Fibroblast of pulmonary artery (primary cell): ENCODE measurements at places on chromosomes 12 and 14.

DNA sequence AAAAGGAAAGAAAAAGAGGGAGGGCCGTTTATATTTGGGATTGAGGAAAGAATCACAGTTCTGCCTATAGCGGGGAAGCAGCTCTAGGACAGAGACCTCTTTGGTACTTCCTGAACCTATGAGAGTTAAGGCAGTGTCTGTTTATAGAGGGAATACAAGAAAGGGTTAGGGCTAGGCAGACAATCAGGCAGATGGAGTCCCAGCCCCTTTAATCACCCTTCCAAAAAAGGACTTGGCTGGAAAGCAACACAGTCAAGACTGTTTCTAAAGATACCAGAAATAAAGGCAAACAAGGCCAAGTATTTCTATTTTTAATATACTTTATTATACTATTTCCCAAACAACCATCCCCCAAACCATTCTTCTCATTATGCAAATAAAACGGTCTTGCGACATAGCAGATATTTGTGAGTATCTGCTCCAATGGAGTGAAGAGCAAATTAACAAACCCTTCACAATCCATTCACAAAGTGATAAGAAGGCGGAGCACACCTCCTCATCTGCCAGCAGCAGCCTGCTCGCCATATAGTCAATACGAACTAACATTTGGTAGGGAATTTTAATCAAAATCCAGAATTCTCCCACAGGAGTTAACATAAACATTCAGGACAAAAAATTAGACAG lies 697 bp upstream of the GRIP1 start:
- DNase-seq, result no peak

GRCh38 chr12:24034160-24034559 lies 84.7 kb upstream of the SOX5 start:
- no peak for DNase-seq

- DNase-seq, result no peak
Observed at GRCh38 chr14:99028521-99028920, 243.5 kb downstream of the BCL11B start.

DNA sequence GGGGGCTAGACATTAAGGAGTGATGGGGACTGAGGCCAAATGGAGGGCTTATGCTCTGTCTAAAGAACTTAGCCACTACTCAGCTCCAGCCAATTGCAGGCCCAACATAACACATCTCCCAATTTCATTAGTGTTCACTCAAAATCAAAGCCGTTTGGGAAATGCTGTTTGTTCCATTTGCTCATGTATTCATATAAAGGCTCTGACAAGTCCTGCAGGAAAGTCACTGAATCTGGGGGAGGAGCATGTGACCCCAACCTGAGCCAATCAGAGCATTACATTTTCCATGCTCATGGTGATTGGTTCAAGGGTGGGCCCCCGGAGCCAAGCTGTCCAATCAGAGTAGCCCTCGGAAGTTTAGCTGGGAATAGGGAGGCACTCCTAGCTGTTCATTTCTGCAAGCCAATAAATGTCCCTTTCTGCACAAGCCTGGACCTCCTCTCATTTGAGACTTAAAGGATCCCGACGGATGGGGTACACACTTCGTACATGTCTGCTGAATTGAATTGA lies 20.9 kb downstream of the SDSL start:
- no peak for DNase-seq
